H1 (cell line): ENCODE measurements at places on chromosomes 5 and 9.

DNA sequence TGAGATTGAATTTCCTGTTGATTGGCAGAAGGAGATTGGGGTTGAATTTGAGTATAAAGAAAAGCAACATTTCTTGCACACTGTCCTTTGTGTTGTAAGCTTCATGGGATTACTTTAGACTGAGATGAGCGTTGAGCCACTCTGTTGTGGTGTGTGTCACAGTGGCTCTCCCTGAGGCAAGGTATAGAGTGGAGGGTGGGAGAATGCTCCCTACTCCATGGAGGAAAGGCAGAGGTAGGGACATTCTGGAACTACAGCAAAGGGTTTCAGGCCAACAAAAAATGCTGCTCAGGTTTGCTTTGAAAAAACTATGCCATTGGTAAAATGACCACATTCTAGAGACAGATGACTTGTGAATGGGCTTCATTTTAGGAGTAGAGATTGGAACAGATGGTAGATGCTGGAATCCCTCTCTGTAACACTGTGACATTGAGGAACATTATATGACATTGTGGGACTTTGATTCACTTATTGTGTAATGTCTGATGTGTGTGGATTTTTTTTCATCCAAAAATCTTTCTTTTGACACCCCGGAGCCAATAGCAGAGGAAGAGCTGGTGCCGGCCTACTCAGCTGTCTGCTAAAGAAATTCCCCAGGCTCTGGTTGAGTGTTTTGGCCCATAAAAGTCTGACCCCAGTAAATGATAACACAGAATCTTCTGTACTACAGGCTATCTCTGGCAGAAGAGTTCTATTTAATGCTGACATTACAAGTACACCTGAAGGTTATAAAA, 6.2 kb upstream of the CEP120 start:
- no peak for DNase-seq

- no peak for DNase-seq
These were observed 23.0 kb downstream of the INIP start for GRCh38 chr9:112694706-112695555.

GRCh38 chr9:13292782-13293181, 13.3 kb upstream of the MPDZ start:
- no peak for DNase-seq

GRCh38 chr5:176908675-176909368, 9.7 kb upstream of the HK3 start:
- DNase-seq: no peak

DNA sequence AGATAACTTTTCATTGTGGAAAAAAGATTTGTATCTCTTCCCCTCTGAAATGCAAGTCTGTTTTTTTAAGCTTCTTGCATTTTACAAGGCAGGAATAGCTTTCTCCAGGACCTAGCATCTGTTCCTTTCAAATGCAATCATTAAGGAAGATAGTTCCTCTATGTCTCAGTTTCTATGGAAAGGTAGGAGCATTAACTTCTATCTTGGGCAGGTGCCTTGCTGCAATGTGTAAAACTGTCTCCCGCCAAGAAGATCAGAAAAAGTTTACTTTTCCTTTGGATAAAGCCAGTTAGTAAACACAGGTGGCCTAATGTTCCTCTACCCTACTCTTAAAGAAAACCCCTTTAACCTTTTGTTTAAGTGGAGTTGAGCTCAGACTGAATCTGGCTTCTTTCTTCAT, 560.6 kb upstream of the CYLC2 start:
- DNase-seq: no peak

DNA sequence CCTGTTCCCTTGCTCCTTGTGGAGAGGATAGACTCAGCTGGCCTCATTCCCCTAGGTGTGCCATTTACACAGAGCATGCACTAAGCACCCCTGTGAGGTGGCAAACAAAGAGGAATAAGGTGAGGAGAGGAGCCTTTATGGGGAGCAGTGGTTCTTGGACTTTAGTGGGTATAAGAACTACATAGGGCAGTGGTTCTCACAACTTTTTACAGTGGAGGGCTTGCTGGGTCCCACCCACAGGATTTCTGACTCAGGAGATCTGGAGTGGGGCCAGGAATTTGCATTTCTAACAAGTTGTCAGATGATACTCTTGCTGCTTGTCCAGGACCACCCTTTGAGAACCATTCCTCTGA, 42.0 kb downstream of the CSF1R start:
- no peak for DNase-seq

- DNase-seq: no peak
These were observed 299.6 kb upstream of the KLF4 start for GRCh38 chr9:107789001-107789700.

DNA sequence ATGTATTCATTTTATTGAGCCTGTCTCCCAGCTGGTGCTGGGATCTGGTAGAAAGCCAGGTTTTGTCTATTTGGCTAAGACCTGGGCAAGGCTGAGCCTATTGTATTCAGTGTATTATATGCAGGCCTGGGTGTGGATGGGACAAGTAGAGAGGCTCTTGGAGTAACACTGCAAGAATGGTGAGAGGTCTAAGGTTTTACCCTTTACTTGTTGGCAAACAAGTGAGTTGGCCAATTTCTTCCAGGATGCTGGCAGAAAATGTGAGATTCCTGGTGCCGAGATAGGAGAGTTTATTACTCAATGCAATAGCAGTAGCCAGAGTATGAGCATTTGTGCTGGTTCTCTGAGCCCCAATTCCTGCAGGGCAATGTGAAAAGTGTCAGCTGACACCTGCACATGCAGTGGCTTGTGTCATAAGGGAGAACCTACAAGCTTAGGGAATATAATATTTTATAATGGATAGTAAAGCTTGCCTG, 141.7 kb upstream of the PRLR start:
- DNase-seq: no peak

DNA sequence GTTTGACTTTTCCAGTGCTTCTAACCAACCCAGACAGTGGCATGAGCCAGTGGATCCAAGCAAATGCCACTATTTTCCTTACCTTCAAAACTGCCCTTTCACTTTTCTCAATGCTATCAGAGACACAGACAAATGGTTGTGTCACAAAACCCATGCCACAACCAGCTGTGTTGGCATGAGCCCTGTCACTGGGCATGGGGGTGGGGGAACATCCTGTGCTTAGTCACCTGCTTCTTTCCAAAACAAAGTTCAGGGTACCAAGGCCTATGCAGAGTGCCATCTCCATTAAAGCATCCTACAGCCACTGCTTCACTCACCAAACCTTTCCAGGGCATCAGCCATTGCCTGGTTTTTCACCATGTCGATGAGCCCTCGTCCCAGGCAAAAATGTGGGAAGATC, 30.1 kb downstream of the NIPSNAP3B start:
- DNase-seq: peak; percentile 22

DNA sequence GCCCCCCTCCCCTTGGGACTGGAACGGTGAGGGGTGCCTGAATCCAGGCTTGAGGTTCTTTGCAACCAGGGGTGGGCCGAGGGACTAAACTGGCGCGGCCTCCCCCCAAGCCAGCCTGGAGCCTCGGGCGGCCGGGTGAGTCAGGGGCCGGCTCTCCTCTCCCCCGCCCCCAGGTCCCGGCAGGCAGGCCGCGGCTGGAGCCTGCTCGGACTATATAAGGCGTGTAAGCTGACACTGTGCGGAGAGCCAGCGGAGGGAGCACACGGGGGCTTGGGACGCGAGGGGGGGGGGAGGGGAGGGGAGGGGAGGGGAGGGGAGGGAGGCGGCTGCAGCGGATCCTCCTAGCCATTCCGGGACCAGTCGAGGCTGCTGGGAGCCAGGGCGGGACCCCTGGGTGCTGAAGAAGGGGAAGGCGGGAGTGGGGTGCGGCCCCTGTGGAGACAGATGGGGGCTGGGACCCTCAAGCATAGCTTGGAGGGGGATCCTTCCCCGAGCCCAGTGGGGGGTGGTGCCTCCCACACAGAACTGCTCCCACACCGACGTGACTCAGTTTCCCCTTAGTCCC, 595 bp downstream of the PDLIM7 start:
- peak; percentile 83 for DNase-seq

- DNase-seq: no peak
These were observed 54.5 kb downstream of the PFDN1 start for GRCh38 chr5:140248414-140248813.

DNA sequence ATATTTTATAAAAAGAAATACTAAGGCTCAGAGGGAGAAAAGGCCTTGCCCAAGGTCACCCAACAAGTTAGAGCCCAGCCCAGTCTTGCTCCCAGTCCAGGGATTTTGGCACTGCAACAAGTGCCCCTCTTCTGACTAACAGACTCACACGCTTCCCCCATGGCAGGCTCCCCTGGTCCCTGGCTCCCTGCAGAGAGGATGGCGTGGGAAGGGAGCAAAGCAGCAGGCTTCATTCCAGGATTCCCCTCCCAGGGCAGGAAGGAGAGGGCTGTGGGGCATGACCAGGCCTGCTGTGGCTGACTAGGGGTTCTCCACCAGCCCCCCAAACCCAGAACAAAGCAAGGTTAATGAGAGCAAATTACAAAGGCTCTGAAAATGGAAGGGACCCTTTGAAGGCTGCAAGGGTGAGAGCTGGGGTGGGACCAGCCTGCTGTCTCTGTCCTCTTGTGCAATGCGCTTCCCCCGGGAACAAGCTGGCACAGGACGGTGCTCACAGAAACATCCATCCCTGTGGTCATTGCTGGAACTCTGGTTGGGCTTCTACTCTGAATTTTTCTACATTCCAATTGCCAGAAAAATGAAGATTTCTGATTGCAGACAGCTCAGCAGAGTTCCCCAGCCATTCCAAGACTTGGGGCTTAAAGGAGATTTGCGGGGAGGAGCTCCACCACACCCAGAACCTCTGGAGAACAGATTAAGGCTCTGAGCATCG, 37.1 kb upstream of the FAT2 start:
- DNase-seq: no peak

DNA sequence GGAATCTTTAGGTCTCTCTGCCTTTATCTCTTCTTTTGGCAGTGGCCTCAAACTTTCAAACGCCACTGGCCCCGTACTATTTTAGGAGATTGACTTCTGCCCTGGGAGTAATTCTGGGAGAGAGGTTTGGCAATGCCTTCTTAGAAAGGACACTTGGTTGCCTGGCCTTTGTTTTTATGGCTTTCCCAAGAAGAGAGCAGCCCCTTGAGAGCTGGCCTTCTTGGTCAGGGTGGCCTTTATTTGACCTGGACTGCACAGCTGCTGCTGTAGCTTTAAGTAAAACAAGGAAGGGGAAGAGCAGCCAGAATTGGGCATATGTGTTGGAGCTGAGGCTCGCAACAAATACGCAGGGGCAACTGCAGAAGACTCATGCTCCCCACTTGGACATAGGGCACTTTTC, 60.8 kb downstream of the PTPN3 start:
- DNase-seq: no peak

DNA sequence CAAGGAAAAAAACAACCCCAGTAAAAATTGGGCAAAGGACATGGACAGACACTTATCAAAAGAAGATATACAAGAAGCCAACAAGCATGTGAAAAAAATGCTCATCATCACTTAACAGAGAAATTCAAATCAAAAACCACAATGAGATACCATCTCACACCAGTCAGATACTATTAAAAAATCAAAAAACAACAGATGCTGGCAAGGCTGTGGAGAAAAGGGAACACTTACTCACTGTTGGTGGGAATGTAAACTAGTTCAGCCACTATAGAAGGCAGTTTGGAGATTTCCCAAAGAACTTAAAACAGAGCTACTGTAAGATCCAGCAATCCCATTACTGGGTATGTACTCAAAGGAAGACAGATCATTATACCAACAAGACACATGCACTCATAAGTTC, 157.4 kb downstream of the EDIL3 start:
- DNase-seq: no peak

DNA sequence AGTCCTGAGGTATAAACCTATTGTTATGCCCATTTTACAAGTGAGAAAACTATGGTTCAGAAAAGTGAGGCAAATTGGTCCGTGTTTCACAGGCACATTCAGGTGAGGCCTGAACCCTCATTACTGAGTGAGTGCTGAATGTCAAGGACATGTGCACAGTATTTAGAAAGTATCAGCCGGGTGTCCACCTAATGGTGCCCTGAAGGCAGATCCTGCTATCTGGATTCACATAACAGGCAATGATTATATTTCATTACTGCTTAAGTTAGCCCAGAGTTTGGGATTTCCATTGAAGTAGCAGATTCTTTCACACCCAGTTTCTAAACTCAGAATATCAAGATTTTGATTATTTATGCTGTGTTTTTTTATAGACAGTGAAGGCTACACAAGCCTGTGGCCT, 142.7 kb downstream of the LHFPL2 start:
- no peak for DNase-seq

GRCh38 chr5:31954091-31954490, 220.0 kb downstream of the GOLPH3 start:
- no peak for DNase-seq

DNA sequence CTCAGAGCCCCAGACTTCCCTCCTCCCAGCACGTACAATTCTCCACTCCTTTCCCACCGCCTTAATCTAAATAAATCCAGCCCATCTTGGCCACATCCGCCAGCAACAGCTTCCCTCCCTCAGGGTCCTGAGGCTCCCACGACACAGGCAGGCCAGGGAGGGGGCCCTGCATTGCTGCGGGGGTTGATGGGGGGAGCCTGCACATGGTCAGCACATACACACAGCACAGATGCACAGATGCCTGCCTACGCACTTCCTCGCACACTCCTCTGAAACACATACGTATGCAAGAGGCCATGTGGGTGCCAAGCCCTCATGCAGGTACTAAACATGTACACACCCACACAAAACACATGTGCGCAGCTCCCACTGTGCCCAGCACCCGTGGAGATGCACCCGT, 14.8 kb downstream of the PDGFRB start:
- no peak for DNase-seq

- peak; percentile 79 for DNase-seq
These were observed 79.4 kb downstream of the ESM1 start for GRCh38 chr5:54905942-54906537.

DNA sequence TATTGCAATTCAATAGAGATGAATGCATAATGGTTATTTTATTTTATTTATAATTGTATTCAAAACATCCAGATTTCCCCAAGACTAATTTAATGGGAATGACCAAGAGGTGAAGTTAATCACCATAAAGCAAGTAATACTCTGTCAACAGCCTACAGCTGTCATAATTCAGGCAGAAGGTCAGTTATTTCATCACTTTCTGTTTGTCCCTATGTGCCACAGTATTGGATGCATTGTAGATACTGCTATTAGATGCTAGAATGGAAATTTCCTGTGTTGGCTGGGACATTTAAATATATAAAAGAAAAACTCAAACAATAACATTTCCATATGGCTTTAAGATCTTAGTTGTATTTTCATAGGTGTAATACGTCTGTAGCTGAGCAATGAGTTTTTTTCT, 56.7 kb upstream of the MINAR2 start:
- DNase-seq: no peak

- DNase-seq: no peak
These were observed 8.0 kb downstream of the WHRN start for GRCh38 chr9:114497236-114497635.

GRCh38 chr5:17891881-17892280, 257.6 kb downstream of the TAF11L14 start:
- DNase-seq: no peak
